BJ (cell line): ENCODE measurements at places on chromosomes 5 and 9.

DNA sequence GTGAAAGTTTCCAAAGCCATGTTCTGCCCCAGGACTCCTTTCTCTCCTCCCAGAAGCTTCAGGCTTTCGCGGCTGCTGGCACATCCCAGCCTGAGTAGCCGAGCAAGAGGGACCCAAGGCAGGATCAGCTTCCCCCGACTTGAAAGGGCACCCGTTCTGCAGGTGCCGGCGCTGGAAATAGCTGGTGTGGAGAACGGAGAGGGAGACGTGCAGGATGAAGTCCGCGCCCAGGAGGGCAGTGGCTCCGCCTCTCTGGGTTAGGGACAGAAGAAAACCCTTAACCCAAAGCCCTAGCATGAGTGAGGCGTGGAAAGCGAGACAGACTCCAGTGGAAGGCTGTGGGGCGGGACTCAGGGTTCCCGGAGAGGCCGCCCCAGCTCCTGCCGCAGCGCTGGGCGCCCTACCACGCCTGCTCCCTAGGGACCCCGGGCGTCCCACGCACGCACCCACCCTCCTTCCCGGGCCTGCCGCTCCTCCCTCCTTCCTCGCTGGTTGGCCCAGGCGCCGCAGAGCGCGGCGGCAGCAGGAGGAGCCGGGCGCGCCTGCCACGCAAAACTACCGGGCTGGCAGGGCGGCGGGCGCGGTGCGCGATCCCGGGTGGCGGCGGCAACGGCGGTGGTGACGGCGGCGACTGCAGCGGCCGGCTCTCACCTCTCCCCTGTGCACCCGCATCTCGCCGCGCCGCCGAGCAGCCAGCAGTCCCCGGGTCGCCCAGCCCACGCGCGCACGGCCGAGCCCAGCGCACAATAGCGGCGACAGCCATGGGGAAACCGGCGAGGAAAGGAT is at the start of gene SLC1A1:
Gene SLC1A1 (plus strand): TSS at position 550 of the 786 bp plus-strand sequence. CDS start 212 bp downstream, at position 762.
- no peak for DNase-seq

GRCh38 chr9:136742591-136743391 is at the start of gene LCN10:
LCN10 (minus strand) TSS chr9:136742940; CDS start chr9:136742903, 37 bp downstream.
- no peak for DNase-seq

GRCh38 chr5:14331386-14331781 is 188.2 kb downstream of the TRIO start:
- no peak for DNase-seq

DNA sequence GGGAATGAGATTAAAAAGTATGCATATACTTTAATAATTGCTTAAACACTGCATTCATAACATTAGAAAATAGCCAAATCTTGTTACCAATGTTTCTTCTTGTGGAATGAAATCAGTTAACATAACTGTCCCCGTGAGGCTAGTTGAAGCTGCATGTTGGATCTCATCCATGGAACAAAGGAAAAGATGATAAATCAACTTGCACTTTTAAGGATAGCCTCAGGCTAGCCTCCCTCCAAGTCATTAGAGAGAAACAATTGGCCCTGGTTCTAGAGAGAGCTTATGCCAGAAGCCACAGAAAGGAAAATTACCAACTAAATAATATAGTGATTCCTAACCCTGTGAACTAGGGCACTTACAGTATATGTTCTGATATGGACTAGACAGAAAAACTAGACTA is 66.9 kb downstream of the GRIN3A start:
- no peak for DNase-seq

GRCh38 chr5:32471784-32472183 is 27.2 kb upstream of the ZFR start:
- no peak for DNase-seq

GRCh38 chr9:25322142-25322541 is 356.1 kb downstream of the TUSC1 start:
- DNase-seq, result no peak

DNA sequence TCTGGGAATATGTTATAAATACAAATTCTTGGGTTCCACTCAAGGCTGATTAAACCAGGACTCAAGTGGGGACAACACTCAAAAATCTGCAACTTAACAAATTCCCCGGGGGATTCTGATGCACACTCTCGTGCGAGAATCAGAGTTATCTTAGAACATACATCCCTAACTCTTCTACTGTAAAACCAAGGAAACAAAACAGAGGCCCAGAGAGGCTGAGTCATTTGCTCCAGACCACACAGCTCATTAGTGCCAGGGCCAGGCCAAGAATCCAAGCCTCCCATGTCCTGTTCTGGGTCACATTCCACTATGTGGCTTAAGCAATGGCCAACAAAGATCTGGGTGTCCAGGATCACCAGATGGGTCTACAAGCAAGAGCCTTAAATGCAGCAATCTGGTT is 166.0 kb downstream of the ADAMTS12 start:
- DNase-seq, result no peak

GRCh38 chr9:3521966-3522365 is 3.8 kb downstream of the RFX3 start:
- DNase-seq, result no peak

GRCh38 chr9:82273121-82273520 is 284.5 kb downstream of the SPATA31D1 start:
- peak; percentile 25 for DNase-seq

DNA sequence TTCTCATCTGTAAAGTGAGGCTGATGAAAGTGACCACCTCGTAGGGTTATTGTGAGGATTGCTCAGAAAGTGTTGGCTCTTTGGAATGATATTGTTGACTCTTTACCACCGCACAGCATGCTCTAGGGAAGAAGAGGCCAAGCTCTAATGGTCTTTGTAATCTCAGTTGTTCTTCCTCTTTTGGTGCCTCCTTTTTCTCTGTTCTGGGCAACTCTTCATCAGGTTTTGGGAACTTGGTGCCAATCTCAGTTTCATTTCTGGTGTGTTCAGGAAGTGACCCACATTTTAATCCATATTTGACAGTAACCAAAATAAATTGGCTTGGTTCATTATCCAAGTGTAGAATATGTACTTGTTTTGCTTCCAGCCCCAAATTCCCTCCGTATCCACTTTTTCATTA is 25.1 kb downstream of the ARHGAP26 start:
- DNase-seq, result no peak

DNA sequence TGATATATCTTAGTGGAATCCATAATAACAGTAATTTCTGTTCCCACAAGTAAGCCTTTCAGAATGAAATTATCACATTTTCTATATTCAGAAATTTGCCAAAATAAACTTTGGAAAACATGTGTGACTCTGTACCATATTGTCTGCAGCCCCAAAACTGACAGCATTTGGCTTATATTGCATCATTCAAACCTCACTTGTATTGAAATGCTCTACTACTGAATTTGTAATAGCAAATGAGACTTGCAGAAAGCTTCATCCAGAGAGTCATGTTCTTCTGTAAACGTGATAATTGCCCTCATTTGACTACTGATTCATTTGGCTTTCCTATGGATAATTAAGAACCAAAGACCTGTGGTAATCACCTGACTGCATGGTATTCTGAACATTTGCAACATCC is 1249.5 kb upstream of the CDH18 start:
- DNase-seq, result no peak

GRCh38 chr9:120438836-120439546 is 141.0 kb downstream of the CDK5RAP2 start:
- DNase-seq, result no peak
